ENCODE measurements at places on chromosomes 12 and 14. TPM values are rescaled to one million over a fixed set of nuclear protein-coding genes. Genes with fewer than 3 reads are reported as not detected.
A peak's percentile ranks its signal among the peaks of the same experiment; 100 is the strongest.

RTN1 gene
- 0.96 TPM for total RNA-seq

PPP1R36 gene
- 0.30 TPM for total RNA-seq

MAP3K9 gene
- 2.4 TPM for total RNA-seq

SPX gene
- total RNA-seq: 2.6 TPM

DNA sequence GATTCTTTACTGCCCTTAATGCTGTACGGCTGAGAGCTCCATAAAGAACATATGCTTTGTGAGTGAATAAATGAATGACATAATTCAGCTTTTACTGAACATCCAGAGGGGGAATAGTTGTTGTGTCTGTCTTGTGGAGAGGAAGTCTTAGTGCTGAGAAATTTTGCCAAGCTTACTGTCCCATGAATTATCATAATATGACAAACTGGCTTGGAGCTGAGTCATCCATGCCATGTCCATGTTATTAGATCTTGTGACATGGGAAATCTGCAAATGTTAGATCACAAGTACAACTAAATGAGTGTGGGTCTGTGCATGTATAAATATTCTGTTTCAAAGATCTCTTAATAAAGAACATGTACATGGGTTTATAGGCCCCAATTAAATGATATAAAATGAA lies 350.4 kb downstream of the BMP4 start:
- H3K4me1 ChIP-seq: no peaks in the 10 kb centered on the region
- H3K36me3 ChIP-seq: no peaks in the 10 kb centered on the region
- peaks cover 2% of the 10 kb centered on the region for H3K27me3 ChIP-seq
- no peak overlapping the region for H3K4me3 ChIP-seq
- no peak overlapping the region for H3K27ac ChIP-seq

DNA sequence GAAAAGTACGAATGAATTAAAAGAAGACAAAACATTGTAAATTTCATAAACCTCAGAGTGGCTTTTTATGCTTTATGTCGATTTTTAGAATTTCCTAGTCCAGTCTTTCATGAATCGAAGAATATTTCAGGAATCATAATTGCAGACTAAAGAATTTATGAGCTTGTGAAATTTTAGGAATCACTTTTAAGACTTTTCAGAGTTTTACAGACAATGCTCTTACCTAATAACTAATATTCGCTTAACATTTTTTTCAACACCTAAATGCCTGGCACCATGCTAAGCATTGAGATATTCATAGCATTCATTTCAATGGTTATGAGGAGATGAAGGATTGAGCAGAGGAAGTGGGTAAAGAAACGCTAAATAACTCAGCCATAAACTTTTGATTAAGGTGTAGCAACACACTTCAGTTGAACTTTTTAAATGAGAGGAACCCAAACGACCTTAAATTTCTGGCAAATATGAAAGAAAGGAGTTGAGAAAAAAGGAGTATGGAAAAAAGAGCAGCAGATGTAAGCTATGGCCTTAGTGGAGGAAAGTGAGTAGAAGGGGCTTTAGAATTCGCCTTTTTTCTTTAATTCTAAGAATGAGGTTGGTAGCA lies 739 bp upstream of the USP44 start:
- no peak for DNase-seq
- H3K27ac ChIP-seq: no peak overlapping the region
- no peak overlapping the region for H3K4me3 ChIP-seq
- H3K36me3 ChIP-seq: no peaks in the 10 kb centered on the region
- H3K4me1 ChIP-seq: no peaks in the 10 kb centered on the region

GRCh38 chr12:78864403-78864869 lies at the start of gene SYT1:
Gene SYT1, plus strand, starts transcription at chr12:78864774.
- H3K27me3 ChIP-seq: peaks cover 2% of the 10 kb centered on the region
- H3K4me3 ChIP-seq: peak within 1 kb of the TSS; percentile 55
- DNase-seq: peak; percentile 14
- H3K36me3 ChIP-seq: no peaks in the 10 kb centered on the region
- H3K27ac ChIP-seq: no peak within 1 kb of the TSS

DNA sequence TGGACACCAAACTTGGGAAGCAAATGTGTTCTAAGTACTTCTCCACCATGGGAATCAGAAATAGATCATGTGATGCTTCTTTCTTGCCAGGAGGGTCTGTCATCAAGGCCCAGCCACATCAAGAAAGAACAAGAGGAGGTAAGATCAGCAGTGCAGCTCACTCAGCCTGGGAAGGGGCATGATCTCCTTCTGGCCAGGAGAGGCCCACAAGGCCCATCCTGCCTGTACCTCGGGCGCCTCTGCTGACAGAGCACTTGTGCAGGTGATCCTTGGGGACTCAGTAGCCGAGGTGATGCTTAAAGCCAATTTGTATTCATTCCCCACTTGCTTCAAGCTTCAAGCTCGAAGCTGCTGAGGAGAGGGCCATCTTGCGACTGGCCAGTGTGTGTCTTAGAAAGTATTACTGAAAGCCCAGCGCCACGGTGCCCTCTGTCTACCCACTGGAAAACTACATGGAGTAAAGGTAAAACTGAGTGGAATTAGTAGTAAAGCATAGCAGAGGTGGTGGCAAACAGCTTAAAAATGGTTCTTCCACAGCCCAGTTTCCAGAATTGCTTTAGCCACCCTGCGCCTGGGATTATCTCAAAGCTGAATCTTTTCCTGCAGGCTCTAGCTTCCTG lies 26.2 kb downstream of the RTRAF start:
- no peak for DNase-seq
- no peak overlapping the region for H3K27ac ChIP-seq
- H3K4me3 ChIP-seq: no peak overlapping the region
- peaks cover 3% of the 10 kb centered on the region for H3K4me1 ChIP-seq
- peaks cover 20% of the 10 kb centered on the region for H3K36me3 ChIP-seq
- H3K27me3 ChIP-seq: no peaks in the 10 kb centered on the region

GRCh38 chr12:105091476-105092206 lies 7.4 kb upstream of the ALDH1L2 start:
- H3K27me3 ChIP-seq: no peaks in the 10 kb centered on the region
- no peak for DNase-seq
- H3K4me1 ChIP-seq: no peaks in the 10 kb centered on the region
- no peaks in the 10 kb centered on the region for H3K36me3 ChIP-seq

- no peaks in the 10 kb centered on the region for H3K36me3 ChIP-seq
- H3K27ac ChIP-seq: no peak overlapping the region
- no peaks in the 10 kb centered on the region for H3K27me3 ChIP-seq
- no peak for DNase-seq
These were observed 691.8 kb downstream of the BCL11B start for GRCh38 chr14:98580131-98580678.

GRCh38 chr12:94186278-94187241 lies 38.2 kb downstream of the PLXNC1 start:
- H3K27me3 ChIP-seq: no peaks in the 10 kb centered on the region
- H3K27ac ChIP-seq: no peak overlapping the region
- H3K4me3 ChIP-seq: no peak overlapping the region
- H3K36me3 ChIP-seq: no peaks in the 10 kb centered on the region
- no peaks in the 10 kb centered on the region for H3K4me1 ChIP-seq

GRCh38 chr14:58667900-58668299 lies 30.1 kb downstream of the DACT1 start:
- no peaks in the 10 kb centered on the region for H3K36me3 ChIP-seq
- H3K4me3 ChIP-seq: no peak overlapping the region
- no peaks in the 10 kb centered on the region for H3K27me3 ChIP-seq
- DNase-seq: no peak

DNA sequence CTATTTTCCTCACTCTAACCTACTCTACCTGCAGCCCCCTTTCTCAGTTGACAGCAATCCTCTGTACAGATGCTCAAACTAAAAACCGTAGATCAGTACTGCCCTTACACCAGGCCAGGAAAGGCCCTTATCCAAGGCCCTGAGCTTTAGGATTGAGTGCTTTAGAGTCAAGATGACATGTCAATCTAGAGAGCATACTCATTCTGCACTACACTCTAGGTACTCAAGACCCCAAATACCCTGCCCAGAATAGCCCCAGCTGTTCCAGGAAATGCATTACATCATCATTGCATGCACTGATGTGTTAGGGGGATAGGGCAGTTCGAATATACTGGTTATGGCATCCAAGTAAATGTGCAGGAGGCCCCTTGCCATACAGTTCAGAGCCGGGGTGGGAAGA lies 3.5 kb upstream of the PHLDA1 start:
- H3K4me1 ChIP-seq: peaks cover 6% of the 10 kb centered on the region
- H3K36me3 ChIP-seq: no peaks in the 10 kb centered on the region
- no peak for DNase-seq
- H3K4me3 ChIP-seq: no peak overlapping the region

GRCh38 chr12:46147144-46147543 lies 121.7 kb downstream of the SLC38A1 start:
- no peaks in the 10 kb centered on the region for H3K27me3 ChIP-seq
- no peak for DNase-seq
- no peaks in the 10 kb centered on the region for H3K36me3 ChIP-seq
- H3K4me3 ChIP-seq: no peak overlapping the region
- H3K27ac ChIP-seq: no peak overlapping the region
- no peaks in the 10 kb centered on the region for H3K4me1 ChIP-seq

DNA sequence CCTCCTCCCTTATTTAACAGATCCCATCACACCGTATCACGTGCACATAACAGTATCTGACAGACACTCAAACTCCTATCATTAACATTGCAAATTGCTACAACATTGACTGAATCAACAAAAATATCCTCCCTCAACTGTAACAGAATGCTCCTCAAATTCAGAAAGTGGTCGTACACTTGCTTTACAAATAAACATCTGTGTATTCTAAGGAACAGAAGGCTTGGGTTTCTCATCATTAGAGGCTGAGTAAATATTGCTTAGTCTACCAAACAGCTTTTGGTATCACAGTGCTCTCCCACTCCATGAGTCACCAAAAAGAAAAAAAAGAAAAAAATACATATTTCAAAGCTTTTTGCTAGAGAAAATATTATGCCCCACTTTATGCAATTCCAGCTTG lies 23.9 kb downstream of the FERMT2 start:
- no peak for DNase-seq
- no peaks in the 10 kb centered on the region for H3K36me3 ChIP-seq
- no peak overlapping the region for H3K27ac ChIP-seq
- no peaks in the 10 kb centered on the region for H3K27me3 ChIP-seq
- no peak overlapping the region for H3K4me3 ChIP-seq

DNA sequence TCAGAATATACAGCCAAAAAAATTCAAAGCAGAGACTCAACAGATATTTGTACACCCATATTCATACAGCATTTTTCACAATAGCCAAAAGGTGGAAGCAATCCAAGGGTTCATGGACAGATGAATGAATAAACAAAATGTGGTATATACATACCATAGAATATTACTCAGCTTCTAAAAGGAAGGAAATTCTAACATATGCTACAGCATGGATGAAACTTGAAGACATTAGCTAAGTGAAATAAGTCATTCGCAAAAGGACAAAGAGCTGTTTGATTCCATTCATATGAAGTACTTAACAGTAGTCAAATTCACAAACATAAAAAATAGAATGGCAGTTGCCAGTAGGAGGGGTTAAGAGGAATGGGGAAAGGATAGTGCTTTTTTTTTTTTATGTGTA lies 91.8 kb upstream of the ARID2 start:
- no peaks in the 10 kb centered on the region for H3K27me3 ChIP-seq
- no peak overlapping the region for H3K27ac ChIP-seq
- no peak overlapping the region for H3K4me3 ChIP-seq
- DNase-seq: no peak
- no peaks in the 10 kb centered on the region for H3K36me3 ChIP-seq
- H3K4me1 ChIP-seq: no peaks in the 10 kb centered on the region

DNA sequence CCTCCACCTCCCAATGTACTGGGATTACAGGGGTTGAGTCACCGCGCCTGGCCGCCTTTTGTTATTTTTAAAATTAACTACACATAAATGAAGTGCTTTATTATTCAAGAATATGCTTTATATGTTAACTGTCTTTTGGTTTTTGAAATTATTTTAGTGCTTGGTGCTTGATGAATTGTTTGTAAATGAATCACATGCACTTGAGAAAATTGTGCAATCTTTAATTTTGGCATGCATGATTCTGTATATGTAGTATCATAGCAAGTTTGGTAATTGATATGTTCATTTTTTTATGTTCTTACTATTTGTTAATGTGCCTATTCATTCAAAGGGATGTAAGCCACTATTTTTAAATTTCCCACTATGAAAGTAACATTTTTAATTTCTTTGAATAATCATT lies 440.9 kb downstream of the NAV3 start:
- no peak overlapping the region for H3K4me3 ChIP-seq
- H3K27me3 ChIP-seq: no peaks in the 10 kb centered on the region
- no peak overlapping the region for H3K27ac ChIP-seq
- DNase-seq: no peak

DNA sequence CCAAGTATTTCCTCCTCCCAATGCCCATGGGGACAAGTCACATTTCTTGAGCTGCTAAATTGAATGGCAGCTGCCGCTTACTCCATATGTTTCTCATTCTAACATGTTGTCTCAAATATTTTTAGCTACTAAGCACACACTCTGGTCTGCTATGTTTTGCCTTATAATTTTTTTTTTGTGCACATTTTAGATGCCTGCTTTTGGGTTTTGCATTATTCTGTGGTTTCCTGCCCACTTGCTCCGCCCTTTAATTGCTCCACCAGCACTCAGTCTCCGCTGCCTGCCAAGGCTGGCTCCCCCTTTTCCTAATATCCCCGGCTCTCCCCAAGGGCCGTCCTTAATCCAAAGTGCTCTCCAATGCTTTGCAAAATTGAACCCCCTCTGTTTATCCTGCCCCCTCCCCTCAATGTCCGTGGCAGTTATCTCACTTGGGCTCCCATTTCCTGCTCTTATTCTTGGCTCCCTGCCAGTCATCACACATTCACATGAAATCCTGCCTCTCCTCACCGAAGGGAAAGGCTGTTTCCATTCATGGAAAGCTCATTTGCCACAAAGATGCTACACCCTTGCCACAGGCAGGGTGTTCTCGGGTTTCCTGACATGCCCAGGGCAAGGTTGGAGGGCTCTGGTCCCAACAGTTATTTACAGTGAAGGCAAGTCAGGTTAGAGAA lies 79.4 kb downstream of the C12orf75 start:
- H3K4me1 ChIP-seq: no peaks in the 10 kb centered on the region
- no peaks in the 10 kb centered on the region for H3K27me3 ChIP-seq
- peak; percentile 30 for DNase-seq
- no peak overlapping the region for H3K4me3 ChIP-seq
- no peaks in the 10 kb centered on the region for H3K36me3 ChIP-seq

GRCh38 chr12:42234970-42235369 lies 3.1 kb downstream of the YAF2 start:
- H3K4me3 ChIP-seq: peak overlapping the region; percentile 77
- DNase-seq: no peak
- no peaks in the 10 kb centered on the region for H3K36me3 ChIP-seq
- H3K27me3 ChIP-seq: no peaks in the 10 kb centered on the region
- peak overlapping the region; percentile 96 for H3K27ac ChIP-seq
- H3K4me1 ChIP-seq: peaks cover 53% of the 10 kb centered on the region

- H3K4me3 ChIP-seq: peak within 1 kb of the TSS; percentile 32
- no peak within 1 kb of the TSS for H3K27ac ChIP-seq
These were observed at the start of gene MDGA2 for GRCh38 chr14:47675466-47676314. Gene MDGA2, minus strand, starts transcription at chr14:47675605.

DNA sequence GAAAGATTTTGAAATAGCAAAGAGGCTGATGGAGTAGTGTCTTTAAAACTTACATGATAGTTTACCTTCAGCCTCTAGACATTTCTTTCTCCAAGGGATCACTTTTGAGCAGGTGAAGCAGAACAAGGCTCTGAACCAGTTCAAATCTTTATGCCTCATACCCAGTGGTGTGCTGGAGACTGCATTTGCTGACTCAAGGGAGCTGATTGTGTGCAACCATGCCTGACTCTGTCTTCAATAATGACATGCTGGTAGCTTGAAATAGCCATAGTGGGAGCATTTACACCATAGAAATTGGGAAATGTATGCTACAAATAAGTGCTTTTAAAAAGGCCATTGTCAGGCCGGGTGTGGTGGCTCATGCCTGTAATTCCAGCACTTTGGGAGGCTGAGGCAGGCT lies 482.0 kb downstream of the TMTC2 start:
- DNase-seq: no peak
- H3K36me3 ChIP-seq: no peaks in the 10 kb centered on the region
- H3K27ac ChIP-seq: no peak overlapping the region
- no peaks in the 10 kb centered on the region for H3K27me3 ChIP-seq
- H3K4me1 ChIP-seq: no peaks in the 10 kb centered on the region
